ENCODE measurements at places on chromosomes 5 and 9. TPM values are rescaled to one million over a fixed set of nuclear protein-coding genes. Genes with fewer than 3 reads are reported as not detected.

Gene MED7
- total RNA-seq: 9.3 TPM

GRCh38 chr9:38229504-38230155 lies 160.6 kb upstream of the SHB start:
- DNase-seq: no peak

DNA sequence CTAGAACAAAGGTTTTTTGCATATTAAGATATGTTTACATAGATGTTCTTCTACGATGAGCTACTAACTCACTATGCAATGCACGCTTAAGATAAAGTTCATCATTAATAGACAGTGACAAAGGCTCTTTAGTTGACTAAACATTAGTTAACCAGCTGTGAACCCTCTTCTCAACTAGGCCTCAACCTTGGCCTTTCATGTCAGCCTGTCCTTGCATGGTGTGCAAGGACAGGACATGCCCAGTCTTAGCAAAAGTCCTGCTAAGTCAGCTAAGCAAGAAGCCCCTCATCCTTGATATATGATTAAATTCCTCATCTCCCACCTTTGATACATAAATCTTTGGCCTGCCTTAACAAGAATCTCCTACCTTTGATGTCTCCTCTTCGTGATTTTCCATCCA lies 50.9 kb downstream of the PLPP1 start:
- no peak for DNase-seq

DNA sequence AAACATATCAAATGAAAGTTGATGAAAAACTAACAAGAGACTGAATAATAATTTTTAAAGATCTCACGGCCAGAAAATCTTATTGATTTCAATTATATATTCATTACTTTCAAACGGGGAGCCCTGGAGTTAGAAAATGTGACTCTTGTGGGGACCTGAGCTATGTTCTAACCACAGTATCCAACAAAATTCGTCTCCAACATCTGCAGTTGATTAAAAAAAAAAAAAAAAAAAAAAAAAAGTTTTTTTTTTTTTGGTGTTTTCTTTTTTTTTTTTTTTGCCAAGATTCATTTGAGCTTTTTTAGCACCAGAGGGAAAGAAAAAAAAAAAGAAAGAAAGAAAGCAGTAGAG lies 144.3 kb upstream of the PIK3R1 start:
- DNase-seq: no peak

DNA sequence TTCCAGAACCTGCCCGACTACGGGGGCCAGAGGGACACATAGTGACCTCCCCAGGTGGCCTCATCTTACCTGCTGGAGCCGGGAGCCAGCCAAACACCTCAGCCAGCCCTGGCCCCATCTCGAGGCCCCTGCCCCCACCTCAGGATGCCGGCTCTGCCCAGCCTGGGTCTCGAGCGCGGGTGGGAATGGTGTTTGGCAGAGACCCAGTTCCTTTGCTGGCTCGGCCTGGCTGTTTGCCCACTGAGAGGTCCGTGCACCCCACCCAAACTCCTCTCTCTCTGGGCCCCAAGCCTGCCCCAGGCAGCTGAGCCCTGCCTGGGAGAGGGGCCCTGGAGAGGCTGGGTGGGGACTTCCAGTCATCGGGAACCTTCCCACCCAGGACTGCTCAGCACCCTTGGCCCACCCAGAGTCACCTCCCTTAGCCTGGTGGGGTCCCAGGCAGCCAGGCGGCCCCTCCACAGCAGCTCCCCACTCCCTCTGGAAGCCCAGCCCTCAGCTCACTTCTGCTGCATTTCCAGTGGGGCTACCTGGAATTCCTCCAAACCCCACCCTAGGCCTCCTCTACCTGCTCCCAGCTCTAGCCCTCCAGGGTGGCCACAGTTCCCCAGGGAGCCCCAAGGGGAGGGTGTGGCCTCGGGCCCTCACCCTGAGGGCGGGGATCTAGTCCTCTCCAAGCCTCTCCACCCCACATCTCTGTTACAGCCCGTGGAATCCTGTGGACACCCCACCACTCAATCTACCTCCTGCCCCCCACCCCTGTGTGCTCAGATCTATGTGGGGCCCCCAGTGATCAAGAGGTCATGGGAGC lies 42.4 kb upstream of the UBAC1 start:
- DNase-seq: no peak
